ENCODE measurements at places on chromosomes 3 and 15.
A peak's percentile ranks its signal among the peaks of the same experiment; 100 is the strongest.

- no peak for DNase-seq
Observed at GRCh38 chr3:2535206-2535605, 436.5 kb downstream of the CNTN4 start.

DNA sequence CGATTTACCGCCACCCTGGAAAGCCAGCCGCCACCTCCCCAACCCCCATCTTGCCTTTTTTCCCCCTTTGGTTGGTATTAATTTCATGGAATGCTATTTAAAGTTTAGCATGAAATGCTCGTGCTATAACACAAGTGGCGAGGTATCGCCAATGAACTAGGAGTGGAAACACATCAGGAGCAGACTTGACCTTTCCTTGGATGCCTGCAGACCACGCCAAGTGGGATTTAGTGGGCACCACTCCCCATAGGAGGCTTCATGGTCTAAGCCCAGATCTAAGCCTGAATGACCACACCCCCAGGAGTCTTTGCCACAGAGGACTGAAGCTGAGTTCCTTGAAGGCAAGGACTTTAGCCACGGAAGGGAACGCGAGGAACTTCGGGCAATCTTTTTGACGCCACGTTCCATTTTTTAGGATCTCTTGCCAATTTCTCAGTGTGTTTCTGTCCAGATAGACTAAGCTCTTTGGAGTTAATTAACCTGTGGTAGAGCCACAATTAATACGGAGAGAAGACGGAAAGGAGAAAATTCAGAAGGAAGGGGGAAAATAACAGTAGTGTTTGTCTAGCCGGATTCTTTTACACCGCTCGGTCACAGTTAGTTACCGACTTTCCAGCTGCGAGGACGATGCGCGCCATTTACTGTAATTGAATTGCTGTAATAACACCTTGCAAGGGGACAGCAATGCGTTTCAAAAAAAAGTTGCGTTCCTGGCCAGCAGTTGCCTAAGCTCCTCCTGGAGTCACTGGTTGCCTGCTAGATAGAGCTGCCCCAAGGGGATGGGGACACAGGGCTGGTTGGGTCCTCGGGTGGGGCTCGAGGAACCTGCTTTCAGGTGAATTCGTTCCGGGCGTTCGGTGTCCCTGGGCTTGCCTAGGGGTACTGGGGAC, 37.1 kb downstream of the NR2F2 start:
- DNase-seq = peak; percentile 58

DNA sequence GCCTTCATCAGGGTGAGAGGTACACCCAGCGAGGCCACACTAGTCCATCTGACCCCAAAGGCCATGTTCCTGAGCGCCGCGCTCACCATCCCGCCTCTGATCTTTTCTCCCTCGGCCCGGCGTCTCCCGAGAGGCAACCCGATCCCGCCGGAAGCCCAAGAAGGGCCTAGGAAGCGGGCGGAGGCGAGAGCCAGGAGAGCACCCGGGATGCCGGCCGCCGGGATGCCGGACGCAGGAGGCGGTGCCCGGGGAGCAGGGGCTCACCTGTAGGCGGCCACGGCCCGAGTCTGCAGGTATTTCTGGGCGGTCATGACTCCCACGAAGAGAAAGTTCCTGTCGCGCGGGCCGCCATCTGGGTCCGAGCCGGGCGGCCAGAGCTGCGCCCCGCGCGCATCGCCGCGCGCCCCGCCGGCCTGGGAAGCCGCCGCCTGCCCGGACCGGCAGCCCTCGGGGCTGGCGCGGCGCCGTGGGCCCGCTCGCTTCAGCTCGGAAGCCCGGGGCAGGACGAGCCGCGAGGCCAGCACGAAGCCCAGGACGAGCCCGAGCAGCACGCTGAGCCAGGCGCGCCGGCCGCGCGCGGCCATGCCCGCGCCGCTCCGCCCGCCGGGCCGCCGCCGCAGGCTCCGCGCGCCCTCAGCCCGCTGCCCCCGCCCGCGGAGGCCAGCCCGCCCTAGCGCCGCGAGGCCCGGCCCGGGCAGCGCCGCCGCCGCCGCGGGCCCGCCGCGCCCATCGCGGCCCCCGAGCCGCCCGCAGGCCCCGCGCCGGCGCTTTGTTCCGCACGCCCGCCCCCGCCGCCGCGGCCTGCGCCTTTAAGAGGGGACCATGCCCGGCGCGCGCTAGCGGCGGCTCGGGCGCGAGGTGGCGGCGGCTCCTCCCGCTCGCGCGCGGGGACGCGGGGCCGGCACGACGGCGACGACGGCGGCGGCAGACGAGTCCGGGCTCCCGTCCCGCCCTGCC, 697 bp downstream of the CHSY1 start:
- DNase-seq = peak; percentile 81

DNA sequence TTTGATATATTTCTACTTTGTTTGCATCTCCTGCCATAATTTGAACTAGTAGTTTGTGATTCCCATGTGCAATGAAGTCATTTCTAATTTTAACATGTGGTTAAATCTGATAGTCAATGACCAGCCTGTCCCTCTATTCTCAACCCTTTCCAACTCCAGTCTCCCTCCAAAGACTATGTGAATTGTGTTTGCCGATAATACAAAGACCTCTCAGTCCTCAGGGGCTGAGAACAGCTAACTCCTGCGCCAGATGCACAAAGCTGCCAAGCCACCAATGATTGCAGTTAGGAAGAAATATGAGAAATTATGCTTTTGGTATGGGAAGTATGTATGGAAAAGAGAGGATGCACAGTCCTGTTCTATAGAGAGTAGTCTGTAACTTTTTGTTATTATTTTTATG, 54.0 kb downstream of the KCNH8 start:
- DNase-seq = no peak

GRCh38 chr3:117184574-117184973, 475.0 kb downstream of the TUSC7 start:
- DNase-seq = no peak

GRCh38 chr15:72227720-72228119, 3.3 kb downstream of the PKM start:
- DNase-seq = no peak

DNA sequence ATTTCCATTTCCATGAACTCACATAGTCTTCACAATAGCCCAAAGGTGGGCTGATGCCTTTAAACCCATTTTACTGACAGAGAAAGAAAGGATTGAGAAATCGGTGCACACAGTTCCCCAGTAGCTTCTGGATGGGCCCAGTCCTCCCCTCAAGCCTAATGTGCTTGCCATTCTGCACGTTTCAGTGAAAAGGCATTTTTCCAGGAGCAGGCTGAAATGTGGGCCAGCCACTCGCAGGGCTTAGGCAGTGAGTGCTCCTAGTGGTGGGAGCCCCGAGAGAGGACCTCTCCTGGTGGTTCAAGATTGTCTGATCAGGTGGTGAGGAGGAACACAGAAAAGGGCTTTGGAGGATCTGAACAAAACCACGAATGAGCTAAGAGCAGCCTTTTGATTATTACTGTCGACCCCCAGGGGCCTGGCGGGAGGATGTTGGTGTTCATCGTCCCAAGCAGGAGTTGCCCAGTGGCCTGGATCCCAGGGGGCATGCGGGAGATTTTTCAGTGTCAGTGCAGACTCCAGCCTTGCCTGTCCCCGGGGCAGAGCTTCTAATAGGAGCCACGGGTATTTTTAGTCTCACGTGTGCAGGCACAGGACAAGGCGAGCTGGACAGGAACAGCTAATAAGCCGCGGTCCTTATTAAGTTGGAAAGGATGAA, 8.7 kb upstream of the KY start:
- no peak for DNase-seq

GRCh38 chr3:62757045-62757444, 118.2 kb downstream of the CADPS start:
- no peak for DNase-seq

- DNase-seq = no peak
Observed at GRCh38 chr3:125381743-125382142, 6.6 kb upstream of the ZNF148 start.

GRCh38 chr15:95068701-95069521, 837.5 kb downstream of the MCTP2 start:
- DNase-seq = no peak

DNA sequence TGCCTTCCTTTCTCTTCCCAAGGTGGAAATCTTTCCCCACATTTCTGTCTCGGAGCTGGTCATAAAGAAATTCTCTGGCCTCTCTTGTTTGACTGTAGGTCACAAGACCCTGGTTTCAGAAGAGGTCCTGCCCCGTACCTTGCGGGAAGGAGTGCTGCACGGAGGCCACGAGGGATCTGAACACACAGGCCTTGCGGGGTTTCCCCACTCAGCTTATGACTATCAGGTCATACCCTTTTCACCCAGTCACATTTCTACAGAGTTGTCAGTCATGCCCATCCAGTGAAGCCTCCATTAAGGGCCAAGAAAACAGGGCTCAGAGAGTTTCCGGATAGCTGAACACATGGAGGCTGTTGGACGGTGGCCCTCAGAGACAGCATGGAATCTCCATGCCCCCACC, 54.7 kb upstream of the ATP13A3 start:
- no peak for DNase-seq

GRCh38 chr3:165406425-165406824, 210.2 kb upstream of the SLITRK3 start:
- DNase-seq = no peak

- DNase-seq = no peak
Observed at GRCh38 chr3:186365202-186365974, 3.4 kb upstream of the DGKG start.

DNA sequence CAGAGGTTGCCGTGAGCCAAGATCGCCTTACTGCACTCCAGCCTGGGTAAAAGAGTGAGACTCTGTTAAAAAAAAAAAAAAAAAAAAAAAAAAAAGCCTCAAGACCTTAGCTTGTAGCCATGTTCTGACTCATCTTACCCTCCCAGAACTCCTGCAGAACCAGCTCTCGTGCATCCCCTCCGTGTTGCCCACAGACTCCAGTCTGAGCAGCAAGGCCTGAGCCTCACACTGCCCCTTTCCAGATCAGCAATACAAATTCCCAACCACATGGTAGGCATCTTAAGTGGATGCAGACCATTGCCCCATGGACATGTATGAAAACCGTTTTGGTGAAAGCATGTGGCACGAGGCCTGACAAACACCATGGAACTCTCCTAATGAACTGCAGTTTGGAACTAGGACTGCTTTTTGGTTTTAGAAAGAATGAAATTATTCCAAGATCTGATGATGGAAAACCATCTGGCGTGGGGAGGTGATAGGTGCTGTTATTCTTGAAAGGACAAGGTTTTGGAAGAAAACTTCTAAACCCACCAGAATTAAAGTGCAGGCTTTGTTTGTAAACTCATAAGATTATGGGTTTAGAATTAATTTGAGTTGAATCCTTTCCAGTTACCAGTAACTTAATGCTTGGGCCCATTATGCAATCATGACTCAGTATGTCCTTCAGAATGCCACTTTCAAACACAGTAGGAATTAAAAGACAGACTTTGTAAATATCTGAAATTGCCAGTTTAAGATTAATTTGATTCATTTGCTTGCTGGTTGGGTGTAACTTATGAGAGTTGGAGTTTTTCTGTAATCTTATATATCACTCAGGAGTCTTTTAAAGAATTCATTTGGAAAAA, 163.7 kb upstream of the LRTM1 start:
- no peak for DNase-seq

DNA sequence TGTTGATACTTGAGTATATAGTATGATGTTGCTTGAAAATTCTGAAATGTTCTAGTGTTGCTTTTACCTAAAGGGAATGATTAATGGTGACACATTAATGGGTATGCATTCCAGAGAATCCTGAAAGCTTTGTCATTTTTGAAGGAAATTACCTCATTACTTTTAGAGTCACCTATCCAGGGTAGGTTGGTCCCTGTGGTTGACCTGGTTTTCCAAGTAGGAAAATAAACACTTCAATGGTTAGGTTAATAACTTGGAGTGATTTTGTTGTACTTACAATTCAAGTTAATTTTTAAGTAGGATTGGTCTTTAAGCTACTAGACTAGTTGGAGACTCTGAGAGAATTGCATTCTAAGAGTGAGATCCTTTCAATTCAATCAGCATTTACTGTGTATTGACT, 31.0 kb downstream of the MITF start:
- no peak for DNase-seq

GRCh38 chr15:29853211-29853987, 31.1 kb upstream of the TJP1 start:
- DNase-seq = no peak

- DNase-seq = peak; percentile 93
Observed at GRCh38 chr3:126394179-126394976, at the start of gene CFAP100. TSS of gene CFAP100 (plus strand) at chr3:126394909. CDS start at chr3:126396001, 1,092 bp downstream.

DNA sequence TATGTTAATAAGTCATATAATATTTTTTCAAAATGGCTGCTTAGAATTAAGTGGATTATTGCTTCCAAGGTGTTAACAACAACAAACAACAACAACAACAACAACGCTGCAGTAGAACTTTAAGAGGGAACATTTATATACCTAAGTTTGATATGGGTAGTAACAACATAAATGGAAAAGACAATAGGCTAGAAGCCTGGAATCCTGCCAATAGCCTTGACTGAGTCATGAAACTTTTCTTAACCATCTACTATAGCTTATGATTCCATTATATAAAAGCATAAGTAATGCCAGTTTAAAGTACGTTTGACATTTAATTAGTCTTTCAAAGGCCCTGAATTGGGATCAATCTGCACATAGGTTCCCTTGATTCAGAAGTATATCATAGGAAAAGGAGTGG, 31.2 kb downstream of the SATB1 start:
- DNase-seq = no peak

DNA sequence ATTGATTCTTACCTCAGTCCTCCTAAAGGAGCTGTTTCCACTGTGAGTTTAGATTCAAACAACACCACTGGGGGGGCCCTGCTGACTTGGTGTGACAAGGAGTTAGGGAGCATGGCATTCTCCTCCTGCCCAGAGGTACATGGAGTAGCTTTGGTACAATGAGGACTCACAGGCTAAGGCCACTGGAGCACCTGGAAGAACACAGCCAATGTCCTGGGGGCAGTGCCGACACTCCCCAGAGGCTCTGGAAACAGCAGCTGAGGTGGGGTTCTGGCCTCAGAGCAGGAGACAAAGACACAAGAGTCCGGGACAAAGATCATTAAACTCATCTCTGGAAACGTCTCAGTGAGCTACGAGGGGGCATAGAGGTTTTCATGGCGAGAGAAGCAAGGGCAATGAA, 69.7 kb upstream of the POMGNT2 start:
- peak; percentile 30 for DNase-seq

GRCh38 chr3:138898301-138898700, 48.6 kb downstream of the FOXL2 start:
- DNase-seq = no peak

GRCh38 chr3:148625991-148626390, 71.7 kb upstream of the AGTR1 start:
- no peak for DNase-seq

DNA sequence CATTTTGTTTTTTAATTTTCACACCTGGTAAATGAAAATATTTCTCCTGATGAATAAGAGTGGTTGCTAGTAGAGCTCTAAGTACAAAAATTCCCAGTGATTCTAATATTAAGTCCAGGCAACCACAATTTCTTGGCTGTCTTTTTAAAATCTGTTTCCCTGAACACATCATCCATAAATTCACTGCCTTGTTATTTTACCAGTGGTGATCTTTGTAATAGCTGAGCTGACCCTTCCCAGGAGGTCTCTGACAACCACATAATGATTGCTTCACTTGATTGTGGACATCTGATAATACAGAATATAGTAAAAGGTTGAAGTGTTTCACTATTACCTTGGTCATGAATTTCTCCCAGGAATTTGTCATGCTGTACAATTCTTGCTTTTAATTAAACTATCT, 13.9 kb upstream of the TOP2B start:
- no peak for DNase-seq

All from endodermal cell (in vitro differentiated cells).